ENCODE measurements at places on chromosomes 6 and 20.
A peak's percentile ranks its signal among the peaks of the same experiment; 100 is the strongest.

DNA sequence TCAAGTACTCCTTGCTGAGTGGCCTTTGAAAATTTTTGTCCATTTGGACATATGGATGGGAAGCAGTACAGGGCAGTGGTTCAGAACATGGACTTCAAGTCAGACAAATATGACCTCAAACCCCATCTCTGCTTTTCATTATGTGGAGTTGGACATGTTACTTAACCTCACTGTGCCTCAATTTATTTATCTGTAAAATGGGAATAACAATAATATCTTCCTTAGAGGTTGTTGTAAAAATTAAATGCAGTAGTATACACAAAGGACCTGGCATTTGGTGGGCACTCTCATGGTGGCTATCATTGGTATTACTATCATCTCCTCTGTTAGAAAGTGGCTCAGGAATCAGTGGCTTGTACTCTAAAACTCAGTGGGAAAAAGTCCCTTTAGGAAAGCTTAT, 204.0 kb upstream of the MYLIP start:
- no peak for DNase-seq

GRCh38 chr6:78605909-78606446, 261.4 kb upstream of the IRAK1BP1 start:
- DNase-seq = no peak

- no peak for DNase-seq
Observed at GRCh38 chr6:166921570-166921969, 34.8 kb downstream of the RNASET2 start.

- peak; percentile 6 for DNase-seq
Observed at GRCh38 chr20:17281478-17281877, 54.6 kb downstream of the PCSK2 start.

DNA sequence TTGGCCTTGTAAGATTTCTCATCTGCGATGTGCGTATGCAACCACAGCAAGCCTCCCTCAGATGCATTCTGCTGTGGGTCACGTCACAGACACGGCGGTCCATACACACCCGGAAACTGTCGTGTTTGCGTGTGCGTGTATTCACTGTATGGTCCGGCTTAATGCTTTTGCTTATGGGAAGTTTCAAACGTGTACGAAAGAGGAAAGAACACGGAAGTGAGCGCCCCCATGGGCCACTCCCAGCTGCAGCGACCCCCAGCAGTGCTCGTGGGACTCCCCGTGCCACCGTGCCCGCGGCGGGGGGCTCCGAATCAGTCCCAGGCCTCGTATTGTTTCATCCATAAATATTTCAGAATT, 10.2 kb downstream of the DLL1 start:
- no peak for DNase-seq

DNA sequence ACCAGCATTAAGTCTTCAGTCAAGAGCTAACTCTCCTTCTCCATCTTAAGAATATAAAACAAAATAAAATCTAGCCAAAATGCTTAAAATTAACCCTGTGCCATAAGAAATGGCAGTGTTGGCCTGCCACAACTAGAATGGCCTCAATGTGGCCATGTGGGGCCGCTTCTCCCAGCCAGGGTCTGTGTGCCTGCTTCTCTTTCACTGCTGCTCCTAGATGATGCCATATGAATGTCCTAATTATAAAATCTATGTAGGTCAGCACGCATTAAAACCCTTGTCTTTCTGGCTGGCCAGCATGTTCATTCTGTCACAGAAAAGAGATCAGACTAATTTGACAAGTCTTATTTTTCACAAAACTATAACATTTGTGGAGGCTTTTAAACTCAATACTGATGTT, 102.6 kb downstream of the C6orf118 start:
- DNase-seq = no peak

- DNase-seq = no peak
Observed at GRCh38 chr6:27547157-27548075, 74.5 kb upstream of the ZNF184 start.

DNA sequence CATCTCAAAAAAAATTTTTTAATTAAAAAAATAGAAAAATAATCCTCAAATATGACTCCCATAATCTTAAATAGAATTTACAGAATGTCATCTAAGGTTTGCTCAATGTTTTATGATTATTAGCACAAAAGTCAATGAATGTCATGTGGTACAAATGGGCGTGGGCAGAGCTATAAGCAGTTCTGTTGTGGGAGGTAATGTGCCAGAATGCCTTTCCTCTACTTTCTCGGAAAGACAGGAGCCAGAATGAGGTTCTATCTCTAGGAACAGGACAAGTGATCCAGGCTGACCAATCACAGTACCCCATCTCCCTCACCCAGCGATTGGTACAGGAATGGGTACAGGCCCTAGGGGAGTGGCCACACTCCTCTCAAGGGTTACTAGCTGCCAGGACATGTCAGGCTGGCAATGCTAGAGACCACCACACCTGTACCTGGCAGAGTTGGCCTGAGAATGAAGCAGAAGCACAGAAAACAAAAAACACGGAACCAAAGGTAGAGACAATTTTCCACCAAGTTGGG, 15.1 kb downstream of the RALGAPA2 start:
- DNase-seq = no peak

DNA sequence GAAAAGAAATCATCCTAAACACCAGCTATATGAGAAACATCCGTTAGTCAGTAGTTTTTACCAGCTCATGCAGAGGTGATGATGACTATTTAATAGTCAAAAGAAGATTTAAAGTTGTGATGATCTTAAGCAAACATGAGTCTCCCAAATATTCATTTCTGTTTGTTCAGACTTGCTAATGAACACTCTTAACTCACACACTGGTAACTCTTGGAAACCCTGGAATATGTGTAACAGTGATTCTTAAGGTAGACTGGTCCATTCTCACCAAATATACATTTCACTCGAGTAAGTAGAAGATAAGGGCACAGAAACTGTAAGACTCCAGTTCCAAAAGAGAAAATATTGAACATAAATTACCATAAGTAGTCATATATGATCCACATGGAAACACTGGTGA, 29.1 kb downstream of the RSPO3 start:
- no peak for DNase-seq

DNA sequence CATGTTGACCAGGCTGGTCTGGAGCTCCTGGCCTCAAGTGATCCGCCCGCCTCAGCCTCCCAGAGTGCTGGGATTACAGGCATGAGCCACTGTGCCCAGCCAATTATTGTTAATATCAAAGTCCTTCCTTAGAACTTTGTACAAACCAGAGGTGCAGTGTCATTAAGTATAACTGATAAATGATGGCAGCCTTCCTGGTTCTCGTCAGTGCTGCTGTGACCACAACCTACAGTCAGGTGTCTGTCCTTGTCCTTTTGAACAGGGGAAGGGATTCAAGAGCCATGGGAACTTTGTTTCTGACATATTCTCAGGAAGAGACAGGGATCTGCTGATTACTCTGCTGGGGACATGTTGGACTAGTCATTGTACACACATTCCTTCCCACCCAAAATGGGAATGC, 103.2 kb upstream of the TIAM2 start:
- DNase-seq = no peak

DNA sequence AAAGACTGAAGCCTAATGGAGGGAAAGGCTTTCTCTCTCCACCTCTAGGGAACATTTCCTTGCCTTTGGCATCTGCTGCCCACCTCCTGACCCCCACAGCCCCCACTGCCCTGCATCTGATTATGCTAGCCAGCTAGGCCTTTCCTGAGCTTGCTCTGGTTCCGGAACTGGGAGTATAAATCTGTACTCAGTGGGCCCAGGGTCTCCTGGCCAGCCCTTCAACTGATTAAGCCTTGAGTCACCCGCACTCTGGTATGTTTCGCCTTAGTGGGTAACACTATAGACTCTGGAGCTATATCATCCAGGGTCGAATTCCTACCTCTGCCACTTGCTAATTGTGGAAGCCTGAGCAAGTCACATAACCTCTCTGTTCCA, 45.6 kb upstream of the RIPOR2 start:
- no peak for DNase-seq

- DNase-seq = no peak
Observed at GRCh38 chr6:133680994-133681393, 207.9 kb upstream of the TCF21 start.

- DNase-seq = no peak
Observed at GRCh38 chr20:35151736-35152135, 4.6 kb upstream of the EDEM2 start.

GRCh38 chr20:25160467-25160866, 35.0 kb upstream of the ENTPD6 start:
- no peak for DNase-seq

DNA sequence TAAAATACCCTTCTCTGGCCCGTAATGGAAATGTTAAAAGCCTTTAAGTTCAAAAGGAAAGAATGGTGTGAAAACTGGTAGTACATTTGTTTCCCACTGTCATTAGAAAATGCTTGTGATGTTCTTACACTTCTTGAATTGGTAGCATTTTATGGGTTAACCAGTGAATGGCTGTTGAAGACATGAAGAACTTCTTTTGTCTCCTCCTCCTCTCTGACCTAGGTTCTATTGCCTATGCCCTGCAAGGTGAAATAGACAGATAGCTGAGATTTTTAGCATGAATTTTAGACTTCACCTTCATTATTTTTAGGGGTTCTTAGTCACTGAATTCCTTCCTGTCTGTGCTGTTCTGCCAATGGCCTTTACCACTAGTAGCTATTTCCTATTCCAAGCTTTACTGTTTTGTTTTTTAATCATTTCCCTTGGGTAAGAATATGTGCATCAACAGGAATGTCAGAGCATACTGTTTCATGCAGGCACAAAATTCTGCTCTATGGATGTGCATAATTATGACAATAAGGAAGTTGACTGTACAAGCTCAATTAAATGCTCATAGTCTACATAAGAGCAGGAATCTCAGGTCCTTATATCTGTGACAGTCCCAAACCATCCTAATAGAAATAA, 4.9 kb downstream of the TNFAIP3 start:
- no peak for DNase-seq

DNA sequence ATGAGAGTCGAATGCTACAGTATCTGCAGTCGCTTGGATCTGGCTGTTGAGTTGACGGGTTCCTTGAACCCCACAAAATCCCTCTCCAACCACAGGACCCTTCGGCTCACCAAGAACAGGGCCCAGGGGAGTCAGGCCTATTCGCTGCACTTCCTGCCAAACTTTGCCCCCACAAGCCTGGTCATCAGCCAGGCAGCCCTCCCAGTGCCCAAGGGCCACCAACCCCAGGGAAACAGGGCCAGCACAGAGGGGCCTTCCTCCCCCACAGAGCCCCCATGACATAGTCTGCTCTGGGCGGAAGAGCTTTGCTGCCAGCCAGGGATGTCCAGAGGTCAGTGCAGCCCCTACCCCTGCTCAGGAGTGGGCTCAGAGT, 34.5 kb upstream of the MRGBP start:
- DNase-seq = no peak

DNA sequence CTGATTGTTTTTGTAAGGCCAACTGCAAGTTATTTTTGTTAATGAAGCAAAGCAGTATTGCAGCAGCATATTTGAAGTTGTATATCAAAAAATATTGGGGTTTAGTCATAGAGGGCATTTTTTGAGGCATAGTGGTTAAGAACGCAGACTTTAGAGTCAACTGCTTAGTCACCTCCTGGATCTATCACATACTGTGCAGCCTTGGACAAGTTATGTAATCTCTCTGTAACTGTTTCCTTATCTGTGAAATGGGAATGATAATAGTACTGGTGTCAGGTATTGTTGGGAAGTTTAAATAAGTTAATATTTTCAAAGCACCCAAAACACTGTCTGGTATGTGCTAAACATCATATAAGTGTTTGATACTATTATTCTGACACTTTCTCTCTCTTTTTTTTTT, 27.2 kb upstream of the EFHC1 start:
- DNase-seq = no peak

- DNase-seq = no peak
Observed at GRCh38 chr20:5489601-5490000, 172.8 kb upstream of the PROKR2 start.

DNA sequence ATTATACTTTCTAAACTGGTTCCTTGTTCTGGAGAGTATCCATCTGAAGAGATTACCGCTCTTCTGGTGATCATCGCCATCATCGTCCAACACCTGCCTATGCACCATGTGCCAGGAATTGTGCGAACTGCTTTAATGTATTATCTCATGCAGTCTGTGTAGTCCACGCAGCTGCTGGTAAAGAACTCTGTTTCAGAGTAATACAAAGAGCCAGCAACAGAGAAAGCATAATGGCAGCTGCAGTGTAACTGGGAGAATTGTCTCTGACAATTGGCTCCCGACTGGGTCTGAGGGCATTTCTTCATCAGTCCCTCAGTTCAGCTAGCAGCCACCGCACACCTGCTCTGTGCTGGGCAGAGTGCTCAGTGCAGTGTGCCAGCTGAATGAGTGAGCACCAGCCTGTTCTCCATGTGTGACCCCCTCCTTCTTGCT, 383.4 kb downstream of the GRIK2 start:
- no peak for DNase-seq

- no peak for DNase-seq
Observed at GRCh38 chr6:10425176-10425974, 10.5 kb upstream of the TFAP2A start.

- DNase-seq = no peak
Observed at GRCh38 chr6:35085359-35086281, 55.5 kb downstream of the TCP11 start.

DNA sequence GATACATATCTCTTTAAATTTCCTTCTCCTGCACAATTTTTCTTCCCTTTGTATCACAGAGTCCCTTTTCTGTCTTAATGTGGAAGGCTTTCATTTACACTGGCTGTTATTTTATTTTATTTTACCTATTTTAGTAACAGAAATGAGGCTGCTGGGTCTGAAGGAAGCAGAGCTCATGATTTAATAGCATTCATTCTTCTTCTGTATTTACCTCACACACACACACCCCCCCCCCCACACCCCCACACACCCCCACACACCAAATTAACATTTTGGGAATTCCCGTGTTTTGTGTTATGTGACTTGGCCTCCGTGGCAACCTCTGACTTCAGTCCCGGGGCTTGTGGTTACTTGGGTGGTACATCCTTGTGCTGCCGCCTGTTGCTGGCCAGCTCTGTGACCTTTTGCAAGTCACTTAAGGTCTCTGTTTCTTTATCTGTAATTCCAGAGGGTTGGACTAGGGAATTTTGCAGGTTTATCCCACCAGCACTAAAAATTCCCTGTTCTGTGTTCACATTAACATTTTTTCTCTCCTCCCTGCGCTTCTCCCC, 108.8 kb downstream of the TIAM2 start:
- no peak for DNase-seq

DNA sequence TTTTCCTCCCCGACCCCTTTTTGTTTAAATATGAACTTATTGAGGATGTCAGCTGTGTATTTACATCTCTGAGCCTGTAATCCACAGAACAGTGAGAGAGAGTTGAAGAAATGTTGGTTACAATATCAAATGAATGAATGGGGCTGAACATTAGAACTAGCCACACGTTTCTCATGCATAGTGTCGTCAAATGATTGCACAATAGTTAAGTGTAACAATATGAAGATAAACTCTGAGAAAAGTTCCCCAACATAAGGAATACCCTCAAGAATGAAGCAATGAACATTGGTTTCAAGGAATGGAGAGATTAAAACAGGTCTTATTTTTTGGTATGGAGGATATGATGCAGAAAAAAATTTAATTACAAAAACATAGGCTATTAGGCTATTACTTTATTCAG, 100.5 kb upstream of the DTNBP1 start:
- no peak for DNase-seq

All from T-helper 2 cell (primary cell).